ENCODE measurements at places on chromosomes 12 and 14.

- DNase-seq, result peak; percentile 21
Measured at GRCh38 chr14:88063811-88064210, 58.9 kb downstream of the GPR65 start.

DNA sequence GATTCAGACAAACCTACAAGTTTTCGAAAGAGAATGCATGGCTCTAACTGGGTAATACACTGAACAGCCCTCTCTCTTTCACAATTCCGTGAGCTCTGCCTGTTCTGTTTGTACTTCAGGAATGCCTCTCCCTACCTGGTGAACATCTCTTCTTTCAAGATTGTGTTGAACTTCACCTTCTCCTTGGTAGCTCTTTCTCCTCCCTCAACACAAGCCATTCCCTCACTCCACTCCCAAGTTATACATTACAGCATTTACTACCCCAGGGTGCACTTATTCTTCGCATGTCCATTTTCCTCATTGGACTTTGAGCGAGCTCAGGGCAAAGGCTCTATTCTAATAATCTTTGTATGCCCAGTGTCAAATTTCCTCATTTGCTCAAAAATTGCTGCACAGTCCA, 28.3 kb downstream of the NRDE2 start:
- DNase-seq, result no peak

DNA sequence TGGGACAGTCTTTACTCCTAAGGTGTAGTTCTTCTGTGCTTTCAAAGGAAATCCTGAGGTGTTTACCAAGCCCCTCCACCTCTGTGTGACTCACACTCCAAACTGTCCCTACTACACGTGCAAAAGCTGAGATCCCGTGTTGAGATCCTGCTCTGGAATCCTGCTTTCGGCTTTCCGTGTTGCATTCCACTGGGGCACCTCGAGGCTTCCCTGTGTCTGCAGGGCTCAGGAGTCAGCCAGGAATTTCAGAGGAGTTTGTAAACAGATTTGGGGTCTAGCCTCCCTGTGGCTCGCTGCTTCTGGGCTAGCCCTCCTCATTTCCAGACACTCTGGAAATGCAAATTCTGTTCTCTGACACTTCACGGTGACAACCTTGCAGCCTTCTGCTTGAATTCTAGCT, 48.4 kb downstream of the CACNA2D4 start:
- DNase-seq, result no peak

GRCh38 chr14:32706721-32707519, 231.8 kb upstream of the NPAS3 start:
- no peak for DNase-seq

DNA sequence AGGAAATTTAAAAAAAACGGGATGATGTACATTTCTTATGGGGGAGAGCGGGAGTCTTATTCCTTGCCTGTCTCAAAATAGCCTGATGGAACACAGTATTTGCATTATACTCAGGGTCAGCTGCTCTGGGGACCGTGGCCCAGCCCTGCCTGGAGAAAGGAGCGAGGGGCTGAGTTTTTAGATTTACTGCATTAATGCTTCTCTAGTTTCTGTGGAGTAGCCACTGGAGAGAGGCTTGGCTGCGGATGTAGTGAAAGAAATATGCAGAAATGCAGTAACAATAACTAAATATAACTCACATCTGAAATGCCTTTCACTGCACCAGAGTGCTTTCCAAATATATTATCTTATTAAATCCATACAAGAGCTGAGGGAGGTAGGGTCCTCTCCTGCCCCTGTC, 87.6 kb upstream of the MAP1LC3B2 start:
- no peak for DNase-seq
